ENCODE measurements at places on chromosomes 5 and 9.

GRCh38 chr9:10855847-10856246 is 243.0 kb upstream of the PTPRD start:
- no peak for DNase-seq

- DNase-seq = no peak
Observed at GRCh38 chr9:120925535-120926396, 830 bp downstream of the TRAF1 start.

DNA sequence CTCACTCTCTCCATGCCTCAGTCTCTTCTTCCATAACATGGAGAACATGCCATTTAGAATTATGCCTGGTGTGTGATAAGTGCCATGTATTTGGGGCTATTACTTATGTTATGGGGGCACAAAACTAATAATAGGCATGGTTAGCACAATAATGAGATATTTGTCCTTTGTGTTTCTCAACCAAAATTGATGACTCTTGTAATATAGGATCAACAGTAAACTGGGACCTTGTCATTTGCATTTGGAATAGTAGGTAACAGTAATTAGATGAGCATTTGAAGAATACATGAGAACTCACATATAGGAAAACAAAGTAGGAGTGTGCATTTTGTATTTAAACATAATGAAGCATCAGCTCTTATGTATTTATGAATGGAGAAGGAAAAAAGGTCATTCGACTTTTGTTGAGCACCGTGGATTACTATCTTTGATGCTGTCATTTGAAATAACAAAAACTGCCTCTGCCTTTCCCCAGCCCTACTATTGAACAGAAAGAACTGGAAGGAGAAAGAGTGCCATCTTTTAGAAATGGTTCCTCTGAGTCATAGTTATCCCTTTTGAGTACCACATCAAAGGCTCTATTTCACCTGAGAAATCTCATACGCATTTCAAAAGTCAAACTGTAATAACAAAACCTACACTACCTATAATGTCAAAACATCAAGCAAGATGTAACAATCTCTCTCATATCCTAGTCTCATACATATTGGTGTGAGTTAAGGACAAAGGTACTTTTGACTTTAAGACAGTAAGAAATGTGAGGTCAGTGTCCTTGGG is 655.2 kb downstream of the PDE4D start:
- no peak for DNase-seq

- DNase-seq = no peak
Observed at GRCh38 chr9:89444274-89444673, 53.6 kb downstream of the SEMA4D start.

GRCh38 chr5:122462486-122462885 is 150.4 kb downstream of the SNCAIP start:
- no peak for DNase-seq

DNA sequence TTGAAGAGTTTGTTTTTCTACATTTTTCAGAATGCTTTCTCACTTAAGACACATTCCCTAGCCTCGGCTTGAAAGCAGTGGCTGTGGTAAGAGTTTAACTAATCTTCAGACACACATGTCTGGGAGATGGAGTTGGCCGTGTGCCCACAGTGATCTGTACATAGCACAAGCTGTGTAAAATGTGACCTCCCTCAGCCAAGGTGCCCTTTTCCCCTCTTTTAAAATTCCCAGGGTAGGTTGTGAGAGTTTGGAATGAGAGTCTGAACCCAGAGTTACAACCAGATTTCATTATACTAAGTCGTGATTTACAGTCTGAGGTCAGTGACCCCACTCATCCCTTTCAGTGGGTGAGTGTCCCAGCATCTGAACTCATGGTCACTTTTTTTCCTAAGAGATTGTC is 230.4 kb downstream of the DOCK8 start:
- no peak for DNase-seq

GRCh38 chr5:108303086-108303485 is 78.8 kb downstream of the FBXL17 start:
- DNase-seq = no peak

GRCh38 chr5:83715236-83716065 is 5.2 kb downstream of the HAPLN1 start:
- no peak for DNase-seq

- DNase-seq = no peak
Observed at GRCh38 chr5:104171958-104172690, 609.5 kb upstream of the NUDT12 start.

DNA sequence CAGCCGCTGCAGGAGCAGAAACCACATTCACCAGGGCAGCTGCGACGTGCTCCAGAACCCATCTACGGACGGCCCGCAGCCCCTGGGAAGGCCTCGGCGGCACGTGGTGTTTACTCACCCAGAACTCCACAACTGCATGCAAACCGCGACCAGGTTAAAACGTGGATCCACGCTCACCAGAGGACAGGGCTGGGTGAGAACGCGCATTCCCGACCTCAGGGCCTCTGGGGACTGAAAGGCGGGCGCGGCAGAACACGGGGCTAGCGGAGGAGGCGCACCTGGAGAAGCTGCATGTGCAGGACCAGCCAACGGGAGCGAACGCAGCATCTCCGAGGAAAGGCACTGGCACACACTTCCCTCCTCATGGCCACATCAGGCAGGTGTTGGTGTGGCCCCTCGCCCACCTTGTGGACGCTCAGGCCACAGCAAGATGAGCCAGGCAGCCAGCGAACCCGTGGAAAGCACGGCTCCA is 24.0 kb upstream of the CAMSAP1 start:
- DNase-seq = no peak

Measured in NCI-H460 (cell line).